Esophagus squamous epithelium (tissue), 5 donors: ENCODE measurements at places on chromosomes 11 and 22.

- no peak for DNase-seq
Measured at GRCh38 chr11:100467821-100468508, 219.1 kb upstream of the ARHGAP42 start.

DNA sequence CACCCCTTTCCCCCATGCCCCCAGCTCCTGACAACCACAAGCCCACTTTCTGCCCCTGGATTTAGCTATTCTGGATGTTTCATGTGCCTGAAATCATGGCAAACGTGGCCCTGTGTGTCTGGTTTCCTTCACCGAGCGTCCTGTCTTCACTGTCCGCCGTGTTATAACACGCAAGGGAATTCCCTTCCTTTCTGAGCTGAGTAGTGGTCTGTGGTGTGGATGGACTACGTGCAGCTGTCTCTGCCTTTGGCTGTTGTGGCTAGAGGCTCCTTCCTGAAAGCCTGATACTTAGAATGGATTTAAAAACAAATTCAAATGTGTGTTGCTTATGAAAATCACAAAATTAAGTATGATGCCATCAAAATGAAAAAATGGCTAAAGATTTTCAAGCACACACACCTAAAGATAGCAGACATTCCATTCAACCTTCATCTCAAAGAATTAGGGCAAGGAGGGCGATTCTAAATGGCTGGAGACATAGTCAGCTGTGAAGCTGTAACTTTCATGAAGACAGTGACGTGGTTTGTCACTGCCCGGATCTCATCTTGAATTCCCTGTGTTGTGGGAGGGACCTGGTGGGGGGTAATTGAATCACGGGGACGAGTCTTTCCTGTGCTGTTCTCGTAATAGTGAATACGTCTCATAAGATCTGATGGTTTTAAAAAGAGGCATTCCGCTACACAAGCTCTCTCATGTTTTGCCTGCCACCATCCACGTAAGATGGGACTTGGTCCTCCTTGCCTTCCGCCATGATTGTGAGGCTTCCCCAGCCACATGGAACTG is 30.5 kb downstream of the KCNQ1 start:
- no peak for DNase-seq

DNA sequence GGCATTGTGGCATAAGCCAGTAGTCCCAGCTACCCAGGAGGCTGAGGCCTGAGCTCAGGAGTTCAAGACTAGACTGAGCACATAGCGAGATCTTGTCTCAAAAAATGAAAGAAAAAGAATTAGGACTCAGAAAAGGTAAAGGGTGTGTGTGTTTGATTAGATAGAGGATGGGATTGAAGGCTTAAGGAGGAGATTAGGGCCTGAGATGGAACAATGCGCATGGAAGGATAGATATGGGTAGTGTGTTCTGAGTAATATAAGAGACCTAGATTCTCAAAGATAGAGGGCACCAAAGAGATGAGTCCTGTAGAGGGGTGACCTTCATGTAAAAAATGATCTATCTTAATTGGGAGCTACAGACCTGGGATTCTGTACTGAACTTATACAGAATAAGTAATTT is 17.3 kb upstream of the RAB30 start:
- no peak for DNase-seq

DNA sequence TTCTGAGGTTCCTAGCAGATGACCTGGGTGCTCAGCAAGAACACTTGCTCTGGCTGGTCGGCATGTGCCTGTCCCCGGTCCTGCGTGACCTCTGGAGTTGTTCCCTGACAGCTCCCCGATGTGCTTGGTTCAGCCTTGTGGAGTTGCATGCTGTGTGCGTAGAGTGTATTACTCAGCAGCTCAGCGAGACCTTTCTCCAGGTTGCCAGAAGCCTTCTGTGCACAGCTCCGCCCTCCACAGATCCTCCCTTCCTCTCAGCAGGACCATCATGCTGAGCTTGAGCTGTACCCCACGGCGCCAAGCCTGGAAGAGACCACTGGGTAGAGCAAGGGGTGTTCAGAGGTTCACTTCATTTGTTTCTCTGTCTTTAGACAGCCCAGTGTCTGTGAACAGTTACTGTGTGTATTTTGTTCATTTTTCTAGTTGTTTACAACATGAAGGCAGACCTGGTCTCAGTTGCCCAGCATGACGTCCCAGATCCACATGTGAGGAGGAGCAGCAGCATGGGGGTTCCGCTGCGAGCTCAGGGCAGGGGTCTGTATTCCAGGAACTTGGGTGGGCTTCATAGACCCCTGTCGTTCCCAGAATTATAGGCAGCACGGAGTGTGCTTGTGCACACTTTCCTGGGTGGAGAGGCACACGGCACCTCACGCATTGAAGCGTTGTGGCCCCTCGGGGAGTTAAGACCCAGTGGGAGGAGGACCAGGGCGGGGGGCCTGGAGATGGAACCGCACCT is 148.6 kb downstream of the IGLL1 start:
- no peak for DNase-seq

GRCh38 chr11:12099132-12099873 is 11.1 kb upstream of the MICAL2 start:
- no peak for DNase-seq

DNA sequence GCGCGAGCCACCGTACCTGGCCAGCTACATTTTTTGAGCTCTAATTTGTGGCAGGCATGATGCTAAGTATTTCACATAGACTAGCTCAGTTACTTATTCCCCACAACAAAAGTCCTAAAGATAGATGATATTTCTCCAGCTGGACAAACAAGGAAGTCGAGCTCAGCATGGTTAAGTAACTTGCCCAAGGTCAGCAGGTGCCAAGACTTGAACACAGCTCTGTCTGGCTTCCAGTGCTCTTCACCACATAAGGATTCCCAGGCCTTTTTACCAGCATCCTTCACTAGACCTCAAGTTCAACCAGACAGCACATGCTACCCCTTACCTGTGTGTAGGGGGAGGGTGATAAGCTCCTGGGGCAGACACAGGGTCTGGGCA is 177.3 kb upstream of the NCAM1 start:
- DNase-seq, result no peak

GRCh38 chr22:24330636-24331035 is 60.0 kb downstream of the SPECC1L start:
- DNase-seq, result no peak

GRCh38 chr11:119322360-119322739 is 5.4 kb upstream of the MCAM start:
- DNase-seq, result no peak
